ENCODE measurements at places on chromosomes 2 and 18. TPM values are rescaled to one million over a fixed set of nuclear protein-coding genes. Genes with fewer than 3 reads are reported as not detected.

Gene MEP1B
- total RNA-seq, result not detected

Gene GBX2
- 0.51 TPM for total RNA-seq

Gene KCNF1
- total RNA-seq, result 3.6 TPM

Gene BOLL
- total RNA-seq, result not detected

Gene MAPK4
- total RNA-seq, result not detected

Gene PLA2R1
- total RNA-seq, result 26.9 TPM

Gene BCL2
- 1.3 TPM for total RNA-seq

Gene FARP2
- 29.4 TPM for total RNA-seq

Gene CRYGC
- not detected for total RNA-seq

Gene MRPL33
- 38.6 TPM for total RNA-seq

Gene FEV
- not detected for total RNA-seq

Gene SGPP2
- total RNA-seq, result not detected

Gene HNRNPLL
- 37.0 TPM for total RNA-seq

Gene IL36RN
- total RNA-seq, result not detected

Gene COBLL1
- 2.2 TPM for total RNA-seq

Gene SH2D6
- under 0.01 TPM for total RNA-seq

Gene SP5
- not detected for total RNA-seq

Gene AOX1
- total RNA-seq, result 5.4 TPM

Gene WDR12
- 16.7 TPM for total RNA-seq

Gene ACVR2A
- 3.5 TPM for total RNA-seq

Gene IL1F10
- total RNA-seq, result not detected

Gene DNAJC5G
- total RNA-seq, result 1.0 TPM

All from dermis microvascular lymphatic vessel endothelial cell (primary cell).